Stimulated activated effector memory CD8-positive, alpha-beta T cell treated with anti-CD3 and anti-CD28 coated beads, Interleukin-12 subunit alpha, Interleukin-12 subunit beta, amount 100 ng/mL, for 72 hours (primary cell): ENCODE measurements at places on chromosomes 4 and X.

- DNase-seq, result no peak
Measured at GRCh38 chr4:154467886-154468285, 23.7 kb downstream of the DCHS2 start.

GRCh38 chrX:1105671-1106419, 106.6 kb downstream of the CRLF2 start:
- no peak for DNase-seq

DNA sequence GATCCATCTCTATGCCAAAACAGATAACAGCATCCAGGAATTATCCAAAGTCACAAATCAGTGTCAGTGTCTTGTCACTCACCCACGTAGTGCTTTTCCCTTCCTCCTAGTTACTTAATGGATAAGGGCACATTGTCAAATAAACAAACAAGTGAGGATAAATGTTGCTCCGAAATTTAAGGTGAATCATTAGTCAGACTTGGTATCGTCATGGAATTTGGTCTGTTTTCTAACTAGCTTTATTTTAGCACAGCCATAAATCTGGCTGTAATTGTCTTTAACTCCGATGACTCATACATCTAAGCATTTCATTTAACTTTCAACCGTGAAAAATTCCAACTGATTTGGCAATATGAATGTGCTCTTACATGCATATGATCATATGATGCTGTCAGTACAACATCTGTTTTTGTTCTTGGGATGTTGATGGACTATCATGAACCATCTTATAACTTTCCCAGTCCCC, 83.3 kb downstream of the SNCA start:
- no peak for DNase-seq

GRCh38 chrX:69844636-69845035, 205.1 kb downstream of the AWAT2 start:
- DNase-seq, result no peak

DNA sequence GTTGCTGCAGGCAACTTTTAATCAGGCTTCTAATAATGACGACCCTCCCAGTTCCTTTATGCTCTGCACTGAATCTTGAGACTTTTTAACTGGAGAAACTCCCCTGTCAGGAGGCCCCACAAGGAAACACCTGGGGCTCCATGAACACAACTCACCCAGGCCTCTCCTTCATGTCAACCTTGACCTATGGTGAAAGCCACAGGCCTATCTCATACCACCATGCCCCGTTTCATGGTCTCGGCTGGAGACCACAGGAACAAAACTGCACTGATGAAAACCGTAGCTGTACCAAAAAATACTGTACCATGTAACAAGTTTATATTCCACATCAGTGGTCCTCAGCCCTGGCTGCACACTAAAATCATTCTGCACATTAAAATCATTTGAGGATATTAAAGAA, 57.0 kb downstream of the ZNF827 start:
- DNase-seq, result no peak

GRCh38 chr4:138298431-138298830, 56.3 kb upstream of the SLC7A11 start:
- no peak for DNase-seq

DNA sequence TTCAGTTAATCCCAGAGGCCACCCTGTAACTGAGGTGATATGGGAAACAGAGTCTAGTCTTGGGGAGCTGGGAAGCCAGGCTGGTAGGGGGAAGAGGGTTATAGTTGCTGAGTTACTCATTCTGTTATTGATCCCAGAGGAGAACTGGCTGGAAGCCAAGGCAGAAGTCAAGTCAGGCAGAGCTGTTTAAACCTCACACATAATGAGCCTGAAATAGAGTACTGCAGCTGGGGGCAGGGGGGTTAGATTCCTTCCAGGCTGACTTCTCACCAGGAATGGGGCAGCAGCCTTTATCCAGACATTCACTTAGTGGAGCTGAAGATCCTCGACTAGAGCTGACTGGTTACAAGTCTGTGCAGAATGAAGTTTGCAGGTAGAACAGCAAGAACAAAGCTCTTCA, 144.9 kb downstream of the C4orf33 start:
- DNase-seq, result no peak
